ENCODE measurements at places on chromosomes 4 and X.
A peak's percentile ranks its signal among the peaks of the same experiment; 100 is the strongest.

- DNase-seq = no peak
These were observed at the start of gene SORBS2 for GRCh38 chr4:185811509-185812364. Gene SORBS2 (minus strand): TSS chr4:185812194. CDS start chr4:185690571, 121,623 bp downstream.

DNA sequence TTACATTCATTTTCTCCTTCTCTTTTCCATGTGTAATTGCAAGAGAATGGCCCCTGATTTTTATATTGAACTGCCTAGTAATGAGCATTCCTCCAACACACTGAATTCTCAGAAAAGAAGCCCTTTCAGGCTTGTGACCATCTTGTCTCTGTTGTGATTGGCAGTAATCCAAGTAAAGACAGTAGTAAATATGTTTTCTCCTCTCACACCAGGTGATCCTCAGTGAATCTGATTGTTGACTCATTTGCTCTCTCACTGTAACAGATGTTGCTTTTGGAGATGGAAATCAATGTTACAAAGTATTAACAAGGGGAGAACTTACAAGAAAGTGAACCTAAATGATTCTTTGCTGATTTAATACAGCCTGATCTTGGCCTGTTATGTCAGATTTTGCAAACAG is 271.0 kb downstream of the AFF2 start:
- no peak for DNase-seq

DNA sequence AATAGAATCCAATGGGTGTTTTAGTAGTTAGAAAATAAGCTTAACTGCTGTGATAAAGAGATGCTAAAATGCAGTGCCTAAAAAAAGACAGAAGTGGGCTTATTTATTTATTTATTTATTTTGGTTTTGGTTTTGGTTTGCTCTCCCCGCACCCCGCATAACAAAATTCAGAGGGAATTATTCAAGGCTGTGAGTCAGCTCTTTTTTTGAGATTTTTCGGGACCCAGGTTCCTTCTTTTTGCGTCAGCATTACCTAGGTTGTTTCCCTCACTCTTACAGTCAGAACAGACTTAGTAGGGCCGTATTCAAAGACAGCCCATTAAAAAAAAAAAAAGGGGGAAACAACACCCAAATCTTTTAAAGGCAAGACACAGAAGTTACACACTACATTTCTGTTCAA is 1495.5 kb upstream of the ADGRL3 start:
- DNase-seq = no peak

- no peak for DNase-seq
These were observed 142.5 kb upstream of the MAB21L2 start for GRCh38 chr4:150439451-150439933.

GRCh38 chr4:19239565-19239964 is 1012.1 kb upstream of the SLIT2 start:
- DNase-seq = no peak

DNA sequence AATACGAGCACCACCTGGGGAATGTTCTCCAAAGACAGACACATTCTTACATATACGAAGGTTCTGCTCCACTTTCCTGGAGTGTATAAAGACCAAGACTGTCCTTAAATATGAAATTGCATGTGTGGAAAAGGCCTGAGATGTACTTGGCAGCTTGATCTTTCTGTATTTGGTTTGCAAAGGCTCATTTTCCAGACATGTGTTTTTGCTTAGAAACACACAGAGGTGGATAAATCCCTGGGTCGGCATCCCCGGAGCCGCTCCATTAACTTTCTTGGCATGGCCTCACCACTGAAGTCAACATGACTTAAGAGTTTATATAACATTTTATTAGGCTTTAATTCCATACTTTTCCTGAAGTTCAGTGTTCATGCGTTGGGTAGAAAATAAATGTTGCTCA is 239.4 kb downstream of the LDB2 start:
- no peak for DNase-seq

GRCh38 chrX:123260920-123261418 is 76.9 kb downstream of the GRIA3 start:
- no peak for DNase-seq

GRCh38 chrX:133570549-133570948 is 155.3 kb upstream of the GPC4 start:
- no peak for DNase-seq

GRCh38 chrX:31058284-31058683 is 13.6 kb downstream of the FTHL17 start:
- DNase-seq = no peak

DNA sequence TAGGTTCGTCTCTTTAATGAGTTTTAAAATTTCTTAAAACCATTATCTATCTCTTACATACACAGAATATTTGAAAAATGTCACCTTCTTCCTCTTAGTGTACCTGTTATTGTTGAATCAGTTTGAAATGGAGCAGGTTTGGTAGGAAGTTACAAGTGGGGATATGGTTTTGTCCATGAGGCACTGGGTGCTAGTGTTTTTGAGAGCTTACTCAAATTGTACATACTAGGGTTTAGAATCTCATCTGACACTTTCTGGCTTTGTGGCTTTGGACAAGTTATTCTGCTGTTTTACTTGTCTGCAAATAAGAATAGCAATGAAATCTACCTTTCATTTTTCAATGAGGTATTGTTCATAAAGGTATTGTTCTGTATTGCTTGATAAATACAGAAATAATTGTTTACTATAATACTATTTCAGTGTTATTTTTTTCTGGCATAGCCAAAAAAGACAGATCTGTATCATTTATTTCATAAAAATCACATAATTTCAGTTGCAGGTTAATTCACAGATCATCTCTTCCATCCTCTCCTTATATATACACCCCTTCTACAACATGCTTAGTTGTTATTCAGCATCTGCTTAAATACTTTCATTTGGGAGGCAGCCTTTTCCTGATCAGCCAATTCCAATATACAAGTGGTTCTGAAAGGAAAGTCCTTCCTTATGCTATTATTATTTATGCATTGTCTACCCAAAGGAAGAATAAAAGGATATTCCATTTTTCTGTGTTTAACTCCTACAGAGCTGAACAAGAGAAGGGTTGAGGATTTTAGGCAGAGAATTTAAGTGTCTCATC is 13.3 kb downstream of the NCAPG start:
- DNase-seq = no peak

DNA sequence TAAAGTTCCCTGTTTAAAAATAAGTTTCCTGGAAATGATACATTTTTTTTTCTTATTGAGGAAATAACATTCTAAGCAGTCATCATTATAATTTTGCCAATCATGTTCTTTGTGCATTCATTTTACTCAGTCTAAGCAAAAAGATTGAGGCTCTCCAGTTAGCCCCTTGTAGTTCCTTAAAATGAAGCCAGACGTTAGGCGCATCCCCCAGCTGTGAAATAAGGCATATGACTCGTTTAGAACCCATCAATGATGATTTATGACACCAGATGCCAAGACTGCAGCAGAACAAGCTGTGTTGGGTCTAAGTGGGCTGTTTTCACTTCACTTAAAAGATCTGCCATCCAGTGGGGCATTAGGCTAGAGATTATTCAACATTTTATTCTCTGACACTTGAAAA is 17.0 kb downstream of the PDGFC start:
- DNase-seq = no peak

DNA sequence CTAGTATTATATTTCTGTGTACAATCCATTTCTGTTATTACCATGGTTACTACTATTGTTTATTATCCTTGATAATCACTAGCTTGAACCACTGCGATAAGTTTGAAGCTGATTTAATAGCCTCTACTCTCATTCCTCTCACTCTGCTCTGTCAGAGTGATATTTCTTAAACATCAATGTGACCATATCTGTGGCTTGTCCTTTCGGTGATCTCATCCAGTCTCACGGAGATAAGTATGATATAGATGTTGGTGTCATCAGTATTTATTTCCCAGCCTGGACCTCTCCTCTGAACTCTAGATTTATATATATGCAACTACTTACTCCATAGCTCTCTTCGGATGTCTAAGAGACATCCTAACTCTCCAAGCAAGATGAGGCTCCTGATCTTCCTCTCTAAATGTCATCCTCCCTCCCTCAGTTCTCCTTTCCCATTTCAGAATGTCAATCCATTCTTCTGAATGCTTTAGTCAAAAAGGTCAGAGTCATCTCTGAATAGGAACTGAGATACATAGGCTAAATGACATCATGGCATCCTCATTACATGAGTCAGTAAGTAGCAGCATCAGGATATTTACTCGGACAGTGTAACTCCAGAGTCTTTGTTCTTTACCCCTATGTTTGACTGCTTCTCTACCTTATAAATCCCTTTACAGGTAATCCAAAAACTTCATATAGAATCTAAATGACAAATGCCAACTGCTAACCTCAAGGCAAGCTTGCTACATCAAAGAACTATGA is 129.5 kb downstream of the PACRGL start:
- DNase-seq = no peak

DNA sequence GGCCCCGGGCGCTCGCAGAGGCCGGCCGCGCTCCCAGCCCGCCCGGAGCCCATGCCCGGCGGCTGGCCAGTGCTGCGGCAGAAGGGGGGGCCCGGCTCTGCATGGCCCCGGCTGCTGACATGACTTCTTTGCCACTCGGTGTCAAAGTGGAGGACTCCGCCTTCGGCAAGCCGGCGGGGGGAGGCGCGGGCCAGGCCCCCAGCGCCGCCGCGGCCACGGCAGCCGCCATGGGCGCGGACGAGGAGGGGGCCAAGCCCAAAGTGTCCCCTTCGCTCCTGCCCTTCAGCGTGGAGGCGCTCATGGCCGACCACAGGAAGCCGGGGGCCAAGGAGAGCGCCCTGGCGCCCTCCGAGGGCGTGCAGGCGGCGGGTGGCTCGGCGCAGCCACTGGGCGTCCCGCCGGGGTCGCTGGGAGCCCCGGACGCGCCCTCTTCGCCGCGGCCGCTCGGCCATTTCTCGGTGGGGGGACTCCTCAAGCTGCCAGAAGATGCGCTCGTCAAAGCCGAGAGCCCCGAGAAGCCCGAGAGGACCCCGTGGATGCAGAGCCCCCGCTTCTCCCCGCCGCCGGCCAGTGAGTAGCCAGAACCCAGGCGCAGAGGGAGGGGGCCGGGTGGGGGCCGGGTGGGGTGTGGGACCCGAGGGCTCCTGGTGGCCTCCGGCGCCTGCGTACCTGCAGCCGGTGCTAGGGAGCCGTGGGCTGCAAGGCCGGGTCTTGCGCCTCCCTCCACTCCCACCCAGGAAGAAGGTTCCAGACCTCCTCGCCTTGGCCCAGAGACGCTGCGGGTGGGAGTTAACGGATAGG is 534 bp downstream of the MSX1 start:
- peak; percentile 69 for DNase-seq
